SW 1271 (cell line): ENCODE measurements at places on chromosomes 3 and 15.

DNA sequence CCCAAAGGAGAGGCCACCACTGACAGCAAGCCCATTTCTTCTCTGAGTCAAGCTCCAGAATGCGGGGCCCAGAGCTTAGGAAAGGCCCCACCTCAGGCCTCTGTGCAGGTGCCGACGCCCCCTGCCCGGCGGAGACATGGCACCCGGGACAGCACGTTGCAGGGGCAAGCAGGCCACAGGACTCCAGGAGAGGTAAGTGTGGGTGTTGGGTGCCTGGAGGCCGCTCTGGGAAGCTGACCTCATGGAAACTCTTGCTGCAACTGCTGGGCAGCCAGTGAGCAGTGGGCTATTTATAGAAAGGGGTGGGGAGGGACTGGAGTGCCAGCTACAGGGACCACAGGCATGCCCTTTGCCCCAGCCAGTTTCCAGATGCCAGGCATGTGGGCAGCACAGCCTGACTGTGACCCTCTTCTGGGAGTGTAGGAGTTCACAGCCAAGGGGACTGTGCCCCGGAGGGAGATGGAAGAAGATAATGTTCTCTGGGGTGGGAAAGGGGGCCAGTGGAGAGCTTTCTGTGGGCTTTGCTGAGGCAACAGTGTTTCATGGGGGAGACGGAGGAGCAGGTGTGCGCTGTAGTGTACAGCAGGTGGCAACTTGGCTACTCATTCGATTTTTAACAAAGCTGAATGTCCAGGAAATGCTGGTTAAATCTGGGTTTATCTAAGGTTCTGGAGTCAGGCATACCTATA, 23.7 kb downstream of the ALPK3 start:
- DNase-seq, result no peak

DNA sequence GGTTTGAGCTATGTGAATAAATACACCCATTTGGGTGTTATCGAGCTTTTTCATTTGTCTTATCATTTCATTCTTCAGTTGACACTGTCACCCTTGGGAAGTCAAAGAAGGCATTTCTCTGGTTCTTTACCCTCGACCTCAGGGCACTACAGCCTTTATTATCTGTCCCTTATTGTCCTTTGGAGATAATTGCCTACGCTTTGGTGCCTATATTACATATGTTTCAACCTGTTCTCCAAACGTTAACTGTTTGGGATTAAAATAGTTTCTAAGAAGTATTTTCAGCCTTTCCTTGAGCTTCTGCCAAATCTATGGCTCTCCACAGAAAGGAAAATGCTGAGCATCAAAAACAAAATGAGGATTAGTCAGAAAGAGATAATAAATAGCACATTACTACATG, 395.4 kb upstream of the ADAMTS9 start:
- DNase-seq, result no peak

- no peak for DNase-seq
Measured at GRCh38 chr3:53287131-53287629, 31.4 kb upstream of the TKT start.

DNA sequence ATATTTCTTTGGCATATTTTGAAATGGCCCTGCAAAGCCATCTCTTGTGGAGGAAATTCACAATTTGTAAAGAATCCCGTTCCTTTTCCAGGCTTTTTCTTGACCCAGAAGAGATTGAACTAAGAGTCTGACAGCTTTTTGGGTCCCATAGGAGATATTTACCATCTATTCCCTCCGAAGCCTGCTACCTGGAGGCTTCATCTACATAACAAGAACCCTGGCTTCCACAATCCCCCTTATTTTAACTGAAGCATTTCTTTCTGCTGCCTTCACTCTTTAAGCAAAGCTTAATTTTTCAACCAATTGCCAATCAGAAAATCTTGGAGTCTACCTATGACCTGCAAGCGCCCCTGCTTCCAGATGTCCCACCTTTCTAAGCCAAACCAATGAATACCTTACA, 248.1 kb upstream of the GADL1 start:
- DNase-seq, result no peak
